Glomerular endothelial cell (primary cell): ENCODE measurements at places on chromosomes 12 and 14. TPM values are rescaled to one million over a fixed set of nuclear protein-coding genes. Genes with fewer than 3 reads are reported as not detected.

- no peak for DNase-seq
These were observed 70.5 kb downstream of the HMGA2 start for GRCh38 chr12:65894624-65895390.

DNA sequence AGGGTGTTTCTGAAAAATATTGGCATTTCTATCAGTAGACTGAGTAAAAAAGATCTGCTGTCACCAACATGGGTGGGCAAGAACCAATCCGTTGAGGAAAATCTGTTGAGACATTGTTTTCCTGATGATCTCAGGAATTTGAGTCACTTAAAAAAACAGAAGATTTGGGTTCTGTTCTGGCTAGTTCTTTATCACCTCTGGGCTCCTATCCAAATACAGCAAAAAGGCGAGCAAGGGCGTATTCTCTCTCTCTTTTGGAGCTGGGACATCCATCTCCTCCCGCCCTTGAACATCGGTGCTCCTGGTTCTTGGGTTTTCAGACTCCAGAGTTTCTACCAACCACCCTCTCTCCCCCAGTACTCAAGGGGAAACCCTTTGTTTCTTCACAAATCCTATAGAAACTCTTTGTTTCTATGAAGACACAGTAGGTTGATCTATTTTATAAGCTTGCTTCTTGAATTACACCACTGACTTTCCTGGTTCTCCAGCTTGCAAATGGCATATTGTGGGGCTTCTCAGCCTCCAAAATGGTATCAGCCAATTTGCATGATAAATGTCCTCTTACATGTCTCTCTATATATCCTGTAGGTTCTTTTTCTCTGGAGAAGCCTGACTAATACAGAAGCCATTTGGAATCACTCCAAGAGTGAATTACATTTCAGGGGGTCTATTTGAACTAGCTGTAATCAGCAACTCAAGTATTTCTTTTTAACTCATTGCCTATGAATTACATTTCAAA is 263.9 kb upstream of the TMTC1 start:
- peak; percentile 25 for DNase-seq

DNA sequence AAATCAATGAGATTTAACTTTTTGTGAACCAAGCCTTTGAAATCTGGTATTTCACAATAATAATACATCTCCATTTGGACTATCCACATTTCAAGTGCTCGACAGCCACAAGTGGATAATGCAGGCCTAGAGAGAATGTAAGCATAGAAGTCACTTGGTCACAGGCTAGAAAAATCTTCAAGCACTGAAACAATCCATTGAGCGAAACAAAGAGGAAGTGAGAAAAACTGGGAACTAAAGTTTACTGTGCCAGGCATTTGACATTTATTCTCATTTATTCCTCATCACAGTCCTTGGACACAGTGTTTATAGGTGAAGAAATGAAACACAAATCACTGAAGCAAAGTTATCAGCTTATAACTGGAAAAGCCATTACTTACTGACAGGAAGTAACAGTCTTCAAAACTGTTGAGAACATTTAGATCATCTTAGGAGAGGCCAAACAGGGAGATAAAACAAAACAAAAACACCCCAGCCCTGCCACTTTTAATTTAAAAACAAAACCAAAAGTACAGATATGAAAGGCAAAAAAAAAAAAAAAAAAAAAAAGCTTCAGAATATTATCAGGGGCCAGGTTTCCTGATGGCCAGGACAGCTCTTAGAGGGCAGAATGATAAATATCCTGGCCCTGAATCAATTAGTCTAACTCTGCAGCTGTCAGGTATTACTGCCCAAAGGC is 29.2 kb downstream of the GNS start:
- DNase-seq = no peak

GRCh38 chr12:131418884-131419283 is 292.0 kb upstream of the SFSWAP start:
- no peak for DNase-seq

DNA sequence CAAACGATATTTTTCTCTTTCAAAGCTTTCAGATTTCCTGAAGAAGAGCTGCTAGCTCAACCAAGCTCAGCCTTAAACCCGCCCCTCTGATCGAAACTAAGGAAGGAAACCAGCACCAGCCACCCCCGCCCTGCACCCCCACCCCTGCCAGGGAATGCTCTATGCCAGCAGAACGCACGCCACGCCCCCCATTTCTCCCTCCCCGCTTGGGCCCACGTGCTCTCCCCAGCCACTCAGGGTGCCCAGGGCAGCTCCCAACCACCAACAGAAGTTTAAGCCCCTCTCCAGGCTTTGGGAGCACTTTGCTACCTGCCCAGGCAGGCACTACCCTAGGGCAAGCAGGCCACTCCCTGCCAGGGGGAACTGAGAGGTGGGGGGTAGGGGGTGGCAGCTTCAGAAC is 18.8 kb upstream of the KRT78 start:
- no peak for DNase-seq

- DNase-seq = no peak
These were observed 266.0 kb downstream of the ALG10 start for GRCh38 chr12:34287986-34288962.

- no peak for DNase-seq
These were observed 20.8 kb downstream of the SLC8B1 start for GRCh38 chr12:113314121-113314529.

DNA sequence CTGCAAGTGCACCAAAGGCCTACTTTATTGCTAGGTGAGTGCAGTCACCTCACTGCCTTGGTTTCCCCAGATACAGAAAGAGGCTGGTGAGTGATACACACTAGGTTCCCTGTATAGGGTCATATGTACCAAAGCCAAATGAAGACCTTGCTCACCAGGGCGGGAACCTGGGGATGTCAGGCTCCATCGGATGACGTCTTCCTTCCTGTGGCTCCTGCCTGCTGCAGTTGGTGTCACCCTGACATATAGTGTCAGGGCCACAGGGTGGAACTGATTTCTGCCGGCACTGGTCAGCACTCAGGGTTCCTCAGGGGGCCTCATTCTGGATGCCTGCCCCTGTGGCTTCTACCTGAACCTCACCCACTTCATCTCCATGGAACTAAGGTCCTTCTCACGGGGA is 43.1 kb downstream of the PLEKHG3 start:
- no peak for DNase-seq

GRCh38 chr14:80787876-80788275 is 153.7 kb downstream of the CEP128 start:
- no peak for DNase-seq

GRCh38 chr12:10131111-10131690 is 1.2 kb upstream of the CLEC7A start:
- DNase-seq = no peak

GRCh38 chr12:63752841-63753240 is 26.9 kb upstream of the RXYLT1 start:
- DNase-seq = no peak

DNA sequence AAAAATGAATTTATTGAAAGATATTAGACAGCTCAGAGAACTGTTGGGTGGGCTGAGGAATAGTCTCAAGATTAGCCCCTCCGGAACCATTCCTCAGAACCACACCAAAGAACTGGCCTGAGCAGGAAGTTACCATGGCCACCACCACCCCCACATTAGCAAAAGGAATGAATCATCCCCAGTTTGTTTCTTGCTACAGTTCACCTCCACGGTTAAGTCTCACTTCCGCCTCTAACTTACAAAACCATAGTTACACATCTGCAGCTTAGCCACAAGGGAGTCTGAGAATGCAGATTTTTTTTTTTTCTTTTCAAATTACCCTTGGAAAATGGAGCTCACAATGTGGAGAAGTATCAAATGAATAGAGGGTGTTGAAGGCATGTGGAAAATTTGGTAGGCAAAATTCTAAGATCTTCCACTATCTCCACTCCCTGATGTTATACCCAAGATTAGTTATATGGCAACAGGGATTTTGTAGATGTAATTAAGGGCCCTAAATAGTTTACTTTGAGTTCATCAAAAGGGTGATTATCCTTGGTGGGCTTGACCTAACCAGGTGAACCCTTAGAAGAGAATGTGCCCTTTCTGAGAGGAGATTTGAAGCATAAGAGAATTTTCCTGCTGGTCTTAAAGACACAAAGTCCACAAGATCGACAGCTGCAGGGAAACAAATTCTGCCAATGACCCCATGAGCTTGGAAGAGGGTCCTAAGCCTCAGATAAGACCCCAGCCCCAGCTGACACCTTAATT is 129.8 kb upstream of the KRR1 start:
- no peak for DNase-seq

DNA sequence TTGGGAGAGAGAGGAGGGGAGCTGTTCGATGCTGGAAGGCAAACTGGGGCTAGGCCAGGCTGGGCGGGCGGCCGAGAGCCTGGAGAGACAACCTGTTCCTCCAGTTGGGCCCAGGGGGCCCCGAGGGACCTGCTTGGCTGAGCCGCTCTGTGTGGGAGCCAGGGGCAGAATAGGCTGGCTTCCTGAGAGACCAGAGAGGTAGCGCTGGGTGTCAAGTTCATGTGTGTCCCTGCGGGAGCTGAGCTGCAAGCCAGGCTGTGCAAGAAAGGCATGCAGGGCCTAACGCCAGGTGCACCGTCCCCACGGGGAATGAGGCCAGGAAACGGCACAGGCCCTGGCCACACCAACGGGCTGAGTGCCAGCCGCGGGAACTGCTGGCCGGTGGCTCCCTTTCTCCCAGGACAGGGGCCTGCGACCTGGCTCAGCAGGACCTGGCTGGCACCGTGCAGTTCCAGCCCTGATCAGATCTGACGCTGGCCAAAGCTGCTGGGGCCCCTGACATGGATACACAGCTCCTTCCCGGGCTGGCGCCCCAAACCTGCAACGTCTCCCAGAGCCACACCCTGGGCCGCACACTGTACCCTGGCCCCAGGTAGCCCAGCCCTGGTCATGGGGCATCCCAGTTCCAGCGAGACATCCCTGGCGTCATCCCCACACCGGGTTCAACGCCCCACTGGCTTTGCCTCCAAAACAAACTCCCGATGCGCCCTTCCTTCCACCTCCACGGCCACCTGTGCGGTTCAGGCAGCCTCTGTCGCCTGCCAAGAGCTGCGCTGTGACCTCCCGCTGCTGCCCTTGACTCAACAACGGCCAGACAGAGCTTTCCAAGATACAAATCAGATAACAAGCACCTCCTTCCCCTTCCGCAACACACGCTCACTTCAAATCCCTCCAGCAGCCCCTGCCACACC is 65.0 kb downstream of the RFLNA start:
- DNase-seq = no peak

GRCh38 chr12:85662207-85662602 is 174.0 kb downstream of the RASSF9 start:
- DNase-seq = no peak

DNA sequence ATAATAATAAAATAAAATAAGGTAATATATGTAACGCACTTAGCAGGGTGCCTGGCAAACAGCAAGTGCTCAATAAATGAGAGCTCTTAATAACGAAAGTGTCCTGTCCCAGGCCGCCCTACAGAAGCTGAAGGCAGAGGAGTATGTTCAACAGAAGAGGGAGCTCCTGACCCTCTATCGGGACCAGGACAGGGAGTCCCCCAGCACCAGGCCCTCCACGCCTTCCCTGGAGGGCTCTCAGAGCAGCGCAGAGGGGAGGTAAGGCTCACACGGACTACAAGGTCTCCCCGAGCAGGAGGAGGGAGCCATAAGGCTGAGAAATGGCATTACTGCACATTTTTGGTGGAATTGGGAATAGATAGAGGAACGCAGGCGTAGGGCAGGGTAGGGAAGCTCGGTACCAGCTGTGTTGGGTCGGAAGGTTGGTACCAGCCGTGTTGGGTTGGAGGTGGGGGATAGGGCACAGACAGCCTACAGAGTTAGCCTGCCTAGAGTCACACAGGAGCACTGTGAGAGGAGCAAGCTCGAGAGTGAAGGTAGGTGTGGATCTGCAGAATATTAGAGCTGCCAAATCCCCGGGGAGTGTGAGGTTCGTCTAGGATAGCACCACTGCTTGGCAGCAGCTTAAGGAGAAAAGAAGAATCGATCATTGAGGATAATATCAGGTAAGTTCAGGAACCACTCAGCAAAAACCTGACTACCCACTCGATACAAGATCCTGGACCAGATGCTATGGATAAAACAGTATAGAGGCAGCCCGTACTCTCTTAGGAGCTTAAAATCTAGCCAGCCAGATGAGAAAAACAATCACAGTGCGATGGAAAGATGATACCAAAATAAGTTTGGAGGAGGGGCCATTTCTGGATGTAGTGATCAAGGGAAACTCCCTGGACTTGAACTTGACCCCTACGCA is 15.3 kb downstream of the TNFRSF1A start:
- DNase-seq = no peak

DNA sequence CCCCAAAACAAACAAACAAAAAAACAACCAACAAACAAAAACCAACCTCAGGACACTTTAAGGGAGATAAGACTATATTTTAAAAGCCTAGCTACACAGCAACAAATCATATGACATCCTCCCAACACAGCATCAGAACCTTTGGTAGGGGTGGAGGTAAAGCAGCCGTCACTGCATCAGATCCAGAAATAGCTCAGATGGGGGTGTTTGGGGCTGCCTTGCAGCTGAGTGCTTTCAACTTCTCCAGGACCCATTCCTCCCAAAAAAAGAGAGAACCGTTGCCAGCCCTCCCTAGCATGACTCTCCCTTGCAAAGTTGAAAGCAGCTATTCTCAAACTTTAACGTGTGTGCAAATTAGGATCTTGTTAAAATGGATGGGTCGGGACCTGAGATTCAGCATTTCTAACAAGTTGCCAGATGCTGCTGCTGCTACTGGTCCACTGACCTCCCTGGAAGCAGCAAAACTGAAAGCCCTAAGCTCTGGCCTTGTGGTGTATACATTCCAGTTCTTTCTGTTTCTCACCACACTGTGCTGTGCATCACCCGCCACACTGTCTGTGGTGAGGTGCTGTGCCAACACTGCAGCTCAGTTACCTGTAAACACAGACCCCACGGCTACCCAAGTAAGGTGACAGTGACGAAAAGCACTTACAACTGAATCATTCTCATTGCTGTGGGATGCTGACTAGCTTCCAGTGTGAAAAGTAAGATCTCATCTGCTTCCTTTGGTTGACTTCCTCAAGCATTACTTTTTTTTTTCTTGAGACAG is 54.0 kb downstream of the SLC38A1 start:
- no peak for DNase-seq

IAPP gene
- total RNA-seq = not detected in 2 replicates

NFE2 gene
- total RNA-seq = not detected in 2 replicates

TAS2R46 gene
- 1.6 TPM in 1 of 2 replicates, not detected in the other for total RNA-seq

CD163 gene
- total RNA-seq = not detected in 2 replicates

RERG gene
- not detected in 2 replicates for total RNA-seq

KHNYN gene
- 39.8 and 57.6 TPM in 2 replicates for total RNA-seq

PTMS gene
- total RNA-seq = 240 and 281 TPM in 2 replicates

GPR132 gene
- total RNA-seq = 0.82 TPM in 1 of 2 replicates, not detected in the other

PGF gene
- 373 and 529 TPM in 2 replicates for total RNA-seq

PTPRO gene
- total RNA-seq = 0.34 TPM in 1 of 2 replicates, not detected in the other

MTHFD1 gene
- 34.1 and 43.3 TPM in 2 replicates for total RNA-seq

CLEC2D gene
- total RNA-seq = 2.9 and 8.7 TPM in 2 replicates

KDM2B gene
- 18.4 and 29.2 TPM in 2 replicates for total RNA-seq
